CD4-positive, alpha-beta T cell treated with Interferon gamma for 1 hour (primary cell): ENCODE measurements at places on chromosomes 7 and 10.

DNA sequence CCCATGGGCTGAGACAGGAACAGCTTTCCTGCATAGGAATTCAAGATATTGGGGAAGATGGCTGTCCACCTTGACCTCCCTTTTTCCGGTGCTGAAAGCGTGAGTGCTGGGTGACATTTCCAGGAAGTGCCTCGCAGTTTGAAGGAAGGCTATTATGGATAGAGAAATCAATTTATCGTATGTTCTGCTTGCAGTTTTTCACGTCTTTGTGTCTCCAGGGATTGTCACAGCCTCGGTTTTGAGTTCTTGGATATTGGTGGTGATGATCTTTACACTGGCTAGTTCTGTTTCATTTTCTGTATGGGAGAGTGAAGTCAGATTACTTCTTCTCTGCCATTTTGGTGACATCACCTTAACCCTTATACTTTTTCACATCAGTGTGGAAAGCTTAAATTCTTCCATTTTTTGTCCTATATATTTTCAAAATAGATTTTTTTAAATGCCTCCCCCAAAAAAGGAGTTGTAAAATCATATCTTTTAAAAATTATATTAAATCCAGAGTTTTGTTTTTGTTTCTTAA is 102.5 kb upstream of the APBB1IP start:
- DNase-seq, result no peak

DNA sequence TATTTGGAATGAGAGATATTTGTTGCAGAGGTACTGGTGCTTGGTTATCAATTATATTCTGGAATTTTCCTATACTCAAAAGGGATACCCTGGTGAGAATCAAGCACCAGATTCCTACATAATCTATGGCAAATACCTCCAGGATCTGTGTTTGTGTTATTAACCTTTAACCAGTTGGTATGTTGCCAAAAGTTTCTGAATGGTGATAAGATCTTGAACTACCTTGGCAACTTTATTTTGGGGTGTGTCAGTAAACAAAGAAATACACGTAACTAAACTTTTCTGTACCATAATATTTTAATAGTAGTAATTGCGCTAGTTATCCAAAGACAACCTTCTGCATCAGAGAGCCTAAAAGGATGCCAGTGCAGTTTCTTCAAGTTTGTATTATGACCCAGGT is 13.4 kb downstream of the SCIN start:
- DNase-seq, result no peak

DNA sequence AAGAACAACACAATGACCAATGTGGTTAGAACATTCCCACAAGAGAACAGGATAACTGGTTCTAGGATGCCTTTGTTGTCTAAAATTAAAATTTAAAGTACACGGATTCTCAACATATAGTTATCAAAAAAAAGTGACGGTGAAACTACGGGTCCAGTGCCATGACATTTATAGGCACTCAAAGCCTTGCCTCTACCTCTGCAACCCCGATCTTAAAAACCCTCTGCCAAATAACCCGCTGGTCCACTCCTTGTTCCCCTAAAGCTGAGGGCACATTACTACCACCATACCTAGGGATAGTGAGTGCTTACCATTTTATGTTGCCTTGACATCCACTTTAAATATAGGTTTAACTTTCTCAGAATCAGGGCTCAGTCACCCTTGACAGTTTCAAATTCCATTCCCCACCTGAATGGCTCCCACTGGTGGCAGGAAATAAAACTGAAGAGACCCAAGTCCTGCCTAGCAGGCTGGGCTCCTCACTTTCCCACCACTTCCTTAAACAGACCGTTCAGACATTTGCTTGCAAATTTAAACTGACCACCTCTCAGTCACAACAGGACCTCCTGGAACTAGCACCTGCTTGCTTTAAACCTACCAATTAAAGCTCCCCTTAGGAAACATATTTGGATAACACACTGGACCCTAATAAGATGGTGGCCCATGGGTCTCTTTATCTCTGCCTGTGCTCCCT is 169.9 kb upstream of the ASAH2 start:
- peak; percentile 28 for DNase-seq

GRCh38 chr7:73940701-73941238 is 79.8 kb downstream of the TMEM270 start:
- no peak for DNase-seq

- DNase-seq, result peak; percentile 86
These were observed at the start of gene SMC3 for GRCh38 chr10:110567201-110568054. TSS of gene SMC3 (plus strand) at chr10:110567695. CDS start at chr10:110567817, 122 bp downstream.

GRCh38 chr10:61904733-61905725 is 3.5 kb downstream of the ARID5B start:
- peak; percentile 61 for DNase-seq

GRCh38 chr10:88991161-88991898 is 732 bp downstream of the FAS start:
- peak; percentile 47 for DNase-seq

DNA sequence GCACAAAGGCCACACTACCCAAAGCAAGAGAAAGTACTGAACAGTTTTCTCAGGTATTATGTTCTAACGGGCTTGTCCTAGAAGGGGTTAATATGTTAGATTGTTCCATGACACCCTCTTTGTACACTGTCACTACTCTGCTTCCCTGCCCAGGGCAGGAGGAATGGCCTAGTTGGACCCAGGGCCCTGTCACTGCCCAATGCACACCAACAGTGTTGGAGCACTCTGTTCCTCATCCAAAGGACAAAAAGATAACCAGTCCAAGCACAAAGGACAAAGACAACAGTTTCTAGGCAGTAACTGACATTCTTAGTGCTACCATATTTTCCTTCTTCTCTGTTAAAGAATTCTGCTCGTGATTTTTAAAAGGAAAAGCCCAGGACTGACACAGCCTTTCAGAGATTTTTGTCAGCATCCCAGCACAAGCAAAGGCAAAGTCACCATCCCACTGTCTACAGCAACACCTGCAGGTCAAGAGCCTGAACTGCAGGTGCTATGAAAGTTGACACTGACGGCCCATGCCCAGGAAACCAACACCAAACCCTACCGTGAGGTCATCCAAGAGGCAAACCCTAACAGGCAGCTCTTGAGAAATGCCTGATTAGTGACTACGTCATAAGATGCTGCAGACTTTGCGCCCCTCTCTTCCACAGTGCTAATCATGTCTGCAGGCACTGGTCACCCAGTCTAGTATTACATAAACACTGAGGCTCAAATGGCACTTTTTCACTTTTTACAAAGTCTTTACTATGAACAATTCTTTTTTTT is 13.2 kb downstream of the NUDCD3 start:
- peak; percentile 63 for DNase-seq

DNA sequence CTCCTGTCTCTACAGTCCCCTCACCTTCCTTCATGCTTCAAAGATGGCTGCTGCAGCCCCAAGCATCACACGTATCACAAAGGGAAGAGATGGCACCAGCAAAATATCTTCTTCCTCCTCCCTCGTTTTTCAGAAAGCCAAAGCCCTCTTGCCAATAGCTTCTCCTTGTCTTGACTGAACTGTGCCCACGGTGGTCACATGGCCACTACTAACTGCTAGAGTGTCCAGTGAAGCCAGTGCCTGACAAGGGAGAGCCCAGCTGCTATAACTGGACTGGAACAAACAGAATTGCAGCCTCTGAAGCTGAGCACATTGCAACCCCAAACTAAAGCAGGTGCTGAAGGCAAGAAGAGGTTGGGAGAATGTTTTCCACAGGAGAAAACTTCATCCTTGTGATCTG is 120.8 kb upstream of the RET start:
- DNase-seq, result no peak

DNA sequence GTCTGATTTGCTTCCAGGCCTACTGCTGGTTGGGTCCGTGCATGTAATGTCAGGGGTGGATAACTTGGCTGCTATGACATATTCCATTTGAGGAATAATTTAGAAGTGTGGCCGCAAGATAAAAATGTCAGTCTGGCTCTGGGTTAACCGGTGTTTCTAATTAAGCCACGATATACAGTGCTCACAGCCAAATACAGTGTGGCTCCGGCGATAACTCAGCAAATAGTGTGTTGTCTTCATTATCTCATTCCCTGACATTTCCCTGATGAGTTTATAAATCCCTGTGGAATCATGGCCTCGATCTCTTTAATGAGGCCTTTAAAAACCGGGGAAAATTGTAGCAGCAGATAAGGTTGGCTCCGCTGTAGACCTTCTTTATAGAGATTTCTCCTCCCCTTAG is 1125.0 kb downstream of the TYW1 start:
- no peak for DNase-seq

- DNase-seq, result no peak
These were observed 442.3 kb upstream of the AKR1E2 start for GRCh38 chr10:4383651-4384098.

- DNase-seq, result no peak
These were observed 350.0 kb downstream of the PLXNA4 start for GRCh38 chr7:132226046-132226956.

DNA sequence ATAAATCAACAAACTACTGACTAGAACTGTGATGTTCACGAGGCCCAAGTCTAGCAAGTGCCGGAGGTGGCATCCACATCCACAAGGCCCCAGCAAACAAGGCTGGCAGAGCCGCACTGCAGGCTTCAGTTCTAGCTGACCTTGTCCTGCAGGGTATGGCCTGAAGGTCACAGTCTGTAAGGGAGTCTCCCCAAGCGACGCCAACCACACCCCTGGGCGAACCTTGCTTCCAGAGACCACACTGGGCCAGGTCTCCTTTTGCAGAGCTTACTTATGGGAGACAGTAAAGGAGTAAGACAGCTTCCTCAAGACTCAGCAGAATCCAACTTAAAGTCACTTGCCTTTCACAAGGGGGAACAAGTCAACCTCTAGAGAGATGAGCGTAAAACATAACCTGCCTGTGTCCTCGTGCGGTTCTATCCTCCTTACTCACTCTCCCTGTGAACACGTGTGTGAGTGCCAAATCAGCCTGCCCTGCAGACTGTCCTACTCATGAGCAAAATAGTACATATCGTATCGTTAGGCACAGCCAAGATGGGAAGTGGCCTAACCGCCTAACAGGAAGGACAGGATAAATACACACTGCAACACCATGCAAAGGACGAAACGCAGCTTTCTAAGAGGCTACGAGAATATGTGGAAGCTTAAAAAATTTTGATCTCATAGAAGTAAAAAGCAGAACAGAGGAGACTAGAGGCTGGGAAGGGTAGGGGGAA is 22.7 kb downstream of the FAM53B start:
- DNase-seq, result peak; percentile 33

- DNase-seq, result no peak
These were observed 76.2 kb upstream of the KIAA1217 start for GRCh38 chr10:24132741-24133140.

GRCh38 chr7:82044497-82045080 is 274.7 kb upstream of the HGF start:
- DNase-seq, result no peak

GRCh38 chr10:42428534-42428933 is 209.8 kb downstream of the ZNF33B start:
- DNase-seq, result no peak

- DNase-seq, result peak; percentile 49
These were observed 860 bp downstream of the ZEB1 start for GRCh38 chr10:31319602-31320549.

DNA sequence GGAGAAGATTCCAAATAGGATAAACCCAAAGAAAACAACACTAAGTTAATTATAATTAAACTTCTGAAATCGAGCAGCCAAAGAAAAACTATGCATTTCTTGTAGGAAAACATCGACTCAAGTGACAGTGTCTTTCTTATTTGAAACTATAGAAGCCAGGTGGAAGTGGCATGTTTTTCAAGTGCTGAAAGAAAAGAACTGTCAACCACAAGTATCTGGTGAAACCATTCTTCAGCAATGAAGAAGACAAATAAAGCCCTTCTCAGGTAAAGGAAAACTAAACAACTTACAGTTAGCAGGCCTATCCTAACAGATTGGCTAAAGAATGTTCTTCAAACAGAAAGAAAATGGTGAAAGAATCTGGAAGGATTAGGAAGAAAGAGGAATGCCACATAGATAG is 71.4 kb upstream of the MSRB2 start:
- DNase-seq, result no peak

DNA sequence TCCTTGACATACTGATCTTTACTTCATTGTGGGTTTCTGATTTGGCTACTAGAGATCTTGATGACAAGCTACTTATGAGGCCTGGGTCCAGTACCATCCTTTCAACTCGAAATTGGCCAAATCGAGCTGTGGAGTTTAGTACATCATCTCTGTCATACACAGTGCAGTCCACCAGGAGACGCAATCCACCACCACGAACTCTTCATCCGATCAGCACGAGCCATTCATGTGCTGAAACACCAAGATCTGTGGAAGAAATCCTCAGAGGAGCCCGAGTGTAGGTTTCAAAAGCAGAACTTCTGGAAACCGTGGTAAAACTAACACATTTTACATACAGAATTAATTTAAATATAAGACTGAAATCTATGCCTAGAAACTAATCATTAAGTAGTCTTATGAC is 14.2 kb downstream of the DNAJC9 start:
- DNase-seq, result no peak

DNA sequence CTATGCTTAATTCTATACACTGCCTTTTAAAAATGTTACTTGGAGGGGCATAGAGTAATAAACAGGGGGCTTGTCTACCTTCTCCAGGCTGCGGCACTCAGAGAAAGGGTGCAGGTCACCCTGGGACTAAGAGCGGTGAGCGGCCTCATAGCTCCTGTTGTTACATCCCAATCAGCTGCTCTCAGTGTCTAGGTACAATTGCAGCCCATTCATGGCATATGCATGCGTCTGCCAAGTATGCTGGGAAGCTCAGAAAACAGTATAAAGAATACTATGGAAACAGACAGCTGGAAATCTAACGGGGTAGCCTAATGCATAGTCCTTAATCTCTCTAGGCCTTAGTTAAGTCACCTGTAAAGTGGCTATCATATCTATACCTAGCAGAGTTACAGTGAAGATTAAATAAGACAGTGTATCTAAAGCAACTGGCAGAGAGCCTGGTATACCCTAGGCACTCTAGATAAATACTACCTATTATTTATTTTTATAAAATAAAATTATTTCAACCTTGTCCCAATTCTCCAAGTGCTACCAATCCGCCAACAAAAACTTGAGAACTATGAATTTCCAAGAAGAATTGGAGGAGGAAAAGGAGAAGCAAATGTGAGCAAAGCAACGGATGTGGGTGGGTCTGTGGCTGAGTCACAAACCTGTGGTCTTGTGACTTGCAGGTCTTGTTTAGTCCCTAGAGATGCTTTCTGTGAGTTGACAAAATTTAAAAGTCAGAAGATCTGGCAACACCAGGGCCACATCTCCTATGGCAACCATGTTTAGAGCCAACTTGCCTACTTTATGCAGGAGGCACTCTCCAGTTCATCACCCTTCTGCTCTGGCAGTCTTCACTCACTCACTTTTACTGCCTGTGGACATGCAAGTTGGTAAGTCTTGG is 183.0 kb downstream of the RAPGEF5 start:
- peak; percentile 13 for DNase-seq

- no peak for DNase-seq
These were observed 108.7 kb downstream of the ZNF467 start for GRCh38 chr7:149664666-149665065.

DNA sequence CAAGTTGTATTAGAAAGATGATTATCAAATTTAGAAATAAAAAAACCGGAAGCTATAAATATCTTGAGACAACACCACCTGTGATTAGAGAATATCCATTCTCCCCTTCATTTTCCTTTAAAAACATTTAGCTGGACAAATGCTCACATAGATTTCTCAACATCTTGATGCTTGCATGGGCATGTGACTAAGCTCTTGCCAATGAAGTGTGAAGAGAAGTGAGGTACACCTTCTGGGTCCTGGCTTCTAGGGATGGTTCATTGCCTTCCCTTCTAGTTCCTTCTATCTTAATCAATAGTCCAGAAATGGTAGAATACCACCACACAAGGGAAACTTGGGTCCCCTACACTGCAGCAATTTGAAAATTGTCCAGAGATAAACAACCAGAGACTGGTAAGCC is 41.0 kb downstream of the WAPL start:
- DNase-seq, result no peak

GRCh38 chr10:7006566-7006965 is 404.3 kb downstream of the SFMBT2 start:
- no peak for DNase-seq
